Posterior vena cava (tissue), 2 donors: ENCODE measurements at places on chromosomes 4 and X. TPM values are rescaled to one million over a fixed set of nuclear protein-coding genes. Genes with fewer than 3 reads are reported as not detected.

- DNase-seq = no peak
Measured at GRCh38 chrX:39163581-39164126, 362.4 kb downstream of the MID1IP1 start.

The PIR gene
- 10.4 TPM for total RNA-seq

The RPS6KA6 gene
- 8.9 TPM for total RNA-seq

DNA sequence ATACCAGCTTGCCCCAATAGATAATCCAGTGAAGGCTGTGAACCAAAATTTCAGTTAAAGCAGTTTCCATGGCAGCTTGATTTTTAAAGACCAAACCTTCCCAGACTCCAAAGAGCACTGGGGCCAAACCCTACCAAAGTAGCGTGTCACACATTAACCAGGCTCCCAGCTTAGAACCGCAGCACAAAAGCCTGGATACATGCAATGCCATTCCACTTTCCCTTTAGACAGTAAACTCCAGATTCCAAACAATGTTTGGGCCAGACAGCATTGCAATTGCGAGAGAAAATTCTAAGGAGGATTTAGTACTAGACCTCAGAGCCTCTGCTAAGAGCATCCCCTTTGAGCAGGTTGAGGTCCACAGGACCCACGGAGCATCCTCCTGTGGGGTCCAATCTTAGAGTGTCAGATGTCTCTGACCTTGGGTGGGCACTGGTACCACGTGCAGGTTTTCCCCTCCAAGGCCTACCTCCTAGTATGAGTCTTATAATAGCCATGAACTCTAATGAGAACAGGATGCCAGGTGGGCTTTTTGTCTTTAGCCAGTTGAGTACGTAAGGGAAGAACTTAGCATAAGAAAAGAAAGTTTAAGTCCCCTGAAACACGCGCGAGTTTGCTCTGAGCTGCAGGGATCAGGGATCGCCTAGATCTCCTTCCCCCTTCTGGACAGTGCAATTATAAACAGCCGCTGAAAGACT is 38.8 kb downstream of the MGARP start:
- no peak for DNase-seq

GRCh38 chr4:6929812-6930464 is 20.3 kb downstream of the TBC1D14 start:
- no peak for DNase-seq

- DNase-seq = no peak
Measured at GRCh38 chr4:53599632-53600031, 8.3 kb upstream of the LNX1 start.

DNA sequence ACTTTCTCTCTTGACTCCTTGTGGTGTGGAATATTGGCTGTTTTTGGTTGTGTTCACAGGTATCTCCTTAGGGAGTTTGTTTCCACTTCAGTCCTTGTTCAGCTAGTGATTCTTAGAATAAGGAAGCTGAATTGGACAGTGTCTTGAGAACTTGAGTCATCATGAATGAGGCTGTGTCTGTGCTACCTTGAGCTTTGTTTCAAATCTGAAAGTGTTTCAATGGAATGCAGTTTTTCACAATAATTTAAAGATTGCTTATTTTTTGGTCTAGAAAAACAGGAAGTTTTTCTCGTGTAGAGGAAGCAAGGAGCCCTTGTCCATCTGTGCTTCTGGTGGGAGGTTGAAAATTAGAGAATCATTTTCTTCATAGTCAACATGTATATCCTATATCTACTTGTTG is 76.5 kb downstream of the ZNF518B start:
- DNase-seq = no peak

GRCh38 chr4:11261066-11261850 is 167.4 kb downstream of the HS3ST1 start:
- DNase-seq = no peak

The PABPC1L2A gene
- not detected for total RNA-seq

DNA sequence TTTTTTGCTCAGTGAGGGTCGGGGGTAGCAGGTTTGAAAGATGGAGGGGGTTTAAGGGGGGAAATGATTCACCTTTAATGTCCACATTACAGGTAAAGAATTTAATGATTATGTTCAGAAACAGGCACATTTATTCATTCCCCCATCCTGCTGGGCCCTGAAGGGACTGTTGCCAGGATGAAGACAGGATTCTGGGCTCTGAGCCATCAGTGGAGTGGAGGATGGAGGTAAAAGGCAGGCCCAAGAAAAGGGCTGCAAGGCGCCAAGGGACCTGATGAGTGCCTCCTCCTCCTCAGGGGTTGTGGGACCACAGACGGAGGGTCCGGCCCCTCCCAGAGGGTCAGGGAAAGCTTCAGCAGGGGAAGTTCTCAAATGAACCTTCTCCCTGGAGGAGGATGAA is 40.4 kb upstream of the PROM1 start:
- DNase-seq = no peak

DNA sequence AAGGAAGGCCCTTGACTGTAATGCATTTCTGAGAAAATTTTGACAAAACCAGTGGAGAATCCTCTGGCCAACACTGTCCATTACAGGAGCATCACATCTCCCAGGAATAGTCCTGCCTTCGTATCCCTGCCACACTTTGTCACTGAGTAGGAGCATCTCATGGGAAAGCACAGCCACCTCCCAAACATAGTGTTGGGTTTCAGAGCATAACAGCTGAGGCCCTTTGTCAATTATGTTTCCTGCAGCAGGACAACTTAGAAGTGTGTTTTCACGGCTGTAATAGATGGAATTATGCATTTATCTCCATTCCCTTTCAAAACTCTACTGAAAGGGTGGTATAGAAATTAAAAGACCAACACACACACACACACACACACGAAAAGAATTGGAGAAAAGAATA is 91.1 kb upstream of the SMAD1 start:
- DNase-seq = no peak

DNA sequence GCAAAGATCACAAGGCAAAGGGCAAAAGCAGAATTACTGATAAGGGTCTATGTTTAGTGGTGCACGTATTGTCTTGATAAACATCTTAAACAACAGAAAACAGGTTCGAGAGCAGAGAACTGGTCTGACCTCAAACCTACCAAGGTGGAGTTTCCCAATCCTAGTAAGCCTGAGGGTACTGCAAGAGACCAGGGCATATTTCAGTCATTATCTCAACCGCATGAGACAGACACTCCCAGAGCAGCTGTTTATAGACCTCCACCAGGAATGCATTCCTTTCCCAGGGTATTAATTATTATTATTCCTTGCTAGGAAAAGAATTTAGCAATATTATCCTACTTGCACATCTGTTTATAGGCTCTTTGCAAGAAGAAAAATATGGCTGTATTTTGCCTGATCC is 51.5 kb downstream of the NPNT start:
- DNase-seq = no peak
